ENCODE measurements at places on chromosomes 3 and 15.
A peak's percentile ranks its signal among the peaks of the same experiment; 100 is the strongest.

DNA sequence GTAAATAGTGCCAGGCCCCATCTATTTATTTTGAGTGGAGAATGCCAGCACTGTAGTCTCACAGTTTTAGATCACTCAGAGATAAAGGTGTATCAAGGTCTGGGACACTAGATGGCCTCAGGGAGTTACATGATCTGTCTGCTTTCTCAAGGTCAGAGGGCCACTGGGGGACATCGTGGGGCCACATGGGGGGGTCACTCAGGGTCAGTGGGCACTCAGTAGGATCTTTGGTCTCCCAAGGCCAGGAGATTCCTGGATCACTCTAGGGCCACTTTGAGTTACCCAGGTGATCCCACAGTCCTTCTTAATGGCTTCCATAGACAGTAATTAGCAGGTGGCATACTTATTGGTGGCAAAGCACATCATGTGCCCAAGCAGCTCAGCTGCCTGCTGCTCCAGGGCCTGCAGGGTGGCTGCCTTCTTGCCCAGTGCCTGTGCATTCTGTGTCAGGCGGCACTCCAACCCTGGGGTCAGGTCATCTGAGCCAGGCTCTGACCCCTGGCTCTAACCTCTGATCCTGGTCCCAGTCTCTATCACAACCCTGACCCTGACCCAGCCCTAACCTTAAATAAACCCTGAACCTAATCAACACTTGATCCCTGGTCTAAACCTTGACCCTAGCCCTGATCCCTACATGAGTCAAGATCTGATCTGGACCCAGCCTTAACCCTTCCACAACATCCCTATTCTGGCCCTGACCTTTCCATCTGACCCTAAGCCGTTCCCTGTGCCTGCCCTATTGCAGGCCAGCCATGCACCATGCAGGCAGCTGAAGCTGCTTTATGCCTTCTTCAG lies 1.8 kb upstream of the LAMB2 start:
- no peak for DNase-seq

DNA sequence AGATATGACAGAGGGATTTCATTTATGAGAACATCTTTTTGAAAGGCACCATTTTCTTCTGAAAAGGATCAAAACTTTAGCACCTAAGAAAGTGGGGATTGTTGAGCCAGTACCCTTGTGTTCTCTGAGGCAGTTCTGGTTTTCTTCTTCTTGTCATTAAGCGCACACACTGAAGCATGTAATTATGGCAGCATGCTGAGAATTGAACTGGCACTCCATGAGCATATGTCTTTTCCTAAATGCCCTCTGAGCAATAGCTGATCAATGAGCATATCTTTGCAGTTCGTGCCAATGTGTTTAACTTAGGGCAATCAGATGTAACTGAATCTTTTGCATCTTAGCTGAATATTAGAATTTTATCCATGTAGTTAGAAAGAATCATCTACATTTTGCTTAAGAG lies 53.9 kb upstream of the VGLL3 start:
- no peak for DNase-seq

GRCh38 chr15:85540085-85540797 lies 159.8 kb downstream of the AKAP13 start:
- no peak for DNase-seq

DNA sequence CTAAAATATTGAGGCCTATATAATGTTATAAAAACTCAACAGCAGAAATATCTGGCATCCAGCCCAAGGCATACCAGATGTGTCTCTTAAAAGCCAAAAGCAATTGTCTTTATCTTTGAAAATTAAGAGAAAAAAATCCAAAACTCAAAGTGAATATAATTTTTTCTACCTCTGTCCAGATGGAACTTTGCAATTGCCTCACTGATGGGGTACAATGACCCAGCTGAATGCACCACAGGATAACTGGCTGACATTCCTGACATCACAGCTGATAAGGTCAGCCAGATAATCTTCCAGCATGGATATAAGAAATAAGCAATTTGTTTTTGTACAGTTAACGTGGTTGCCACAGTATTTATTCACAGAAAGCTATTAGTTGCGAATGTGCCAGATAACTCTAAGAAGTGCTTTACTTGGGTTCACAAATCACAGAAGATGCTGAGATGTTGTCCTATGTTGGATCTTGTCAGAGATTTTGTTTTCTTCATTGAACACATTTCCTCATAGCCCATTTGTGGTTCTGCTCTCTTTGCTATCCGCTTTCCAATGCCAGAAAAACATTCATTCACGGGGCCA lies 566.9 kb upstream of the CCDC54 start:
- no peak for DNase-seq

DNA sequence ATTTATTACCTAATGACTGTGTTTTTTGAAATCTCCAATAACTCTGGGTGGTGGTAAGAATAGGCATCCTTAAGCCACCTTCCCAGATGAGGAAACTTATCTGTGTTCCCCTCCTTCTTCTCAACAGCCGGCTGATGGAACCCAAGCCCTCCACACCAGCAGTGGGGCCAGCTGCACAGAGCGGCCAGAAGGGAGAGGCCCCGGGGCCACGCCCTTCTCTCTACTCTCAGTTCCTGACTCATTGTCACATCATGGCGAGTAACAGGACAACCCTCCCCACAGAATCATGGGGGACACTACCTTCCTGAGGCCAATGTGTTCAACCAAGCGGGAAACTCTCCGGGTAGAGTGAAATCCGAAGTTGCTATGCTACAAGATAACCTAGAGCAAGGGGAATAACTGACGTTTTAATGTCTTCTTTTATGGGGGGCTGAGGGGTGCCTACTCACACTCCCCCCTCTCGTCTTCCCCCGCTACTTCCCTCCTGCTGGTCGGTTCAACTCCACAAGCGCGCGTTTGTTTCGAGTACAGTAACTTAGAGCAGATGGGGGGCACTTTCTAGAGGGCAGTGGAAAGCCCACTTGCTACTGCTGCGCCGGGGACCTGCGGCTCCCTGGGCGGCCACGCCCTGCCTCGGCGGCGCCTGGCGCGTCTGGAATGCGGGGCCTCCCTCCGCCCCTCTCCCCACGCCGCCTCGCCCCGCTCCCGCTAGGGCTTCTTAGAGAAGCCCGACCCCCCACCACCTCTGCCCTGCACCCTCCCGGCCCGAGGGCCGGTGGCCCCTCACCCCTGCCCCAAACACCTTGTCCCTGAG lies 621 bp downstream of the ANXA2 start:
- DNase-seq = peak; percentile 67

- no peak for DNase-seq
Observed at GRCh38 chr3:18634461-18634860, 209.3 kb upstream of the SATB1 start.

DNA sequence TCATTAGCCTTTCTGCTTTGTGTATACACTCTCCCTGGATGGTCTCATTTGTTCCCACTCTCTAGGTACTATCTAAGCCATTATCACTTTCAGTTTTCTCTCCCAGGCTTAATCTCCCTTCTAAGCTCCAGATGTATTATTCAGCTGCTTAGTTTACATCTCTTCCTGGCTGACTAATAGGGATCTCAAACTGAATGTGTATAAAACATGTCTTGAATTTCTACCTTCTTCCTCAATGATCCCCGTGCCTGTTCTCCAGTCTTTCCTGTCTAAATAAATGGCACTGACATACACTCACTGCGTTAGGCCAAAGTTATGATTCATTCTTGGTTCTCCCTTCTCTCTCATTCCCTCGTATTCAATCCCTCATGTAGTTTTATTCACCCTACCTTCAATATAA lies 127.3 kb downstream of the NR2F2 start:
- no peak for DNase-seq

DNA sequence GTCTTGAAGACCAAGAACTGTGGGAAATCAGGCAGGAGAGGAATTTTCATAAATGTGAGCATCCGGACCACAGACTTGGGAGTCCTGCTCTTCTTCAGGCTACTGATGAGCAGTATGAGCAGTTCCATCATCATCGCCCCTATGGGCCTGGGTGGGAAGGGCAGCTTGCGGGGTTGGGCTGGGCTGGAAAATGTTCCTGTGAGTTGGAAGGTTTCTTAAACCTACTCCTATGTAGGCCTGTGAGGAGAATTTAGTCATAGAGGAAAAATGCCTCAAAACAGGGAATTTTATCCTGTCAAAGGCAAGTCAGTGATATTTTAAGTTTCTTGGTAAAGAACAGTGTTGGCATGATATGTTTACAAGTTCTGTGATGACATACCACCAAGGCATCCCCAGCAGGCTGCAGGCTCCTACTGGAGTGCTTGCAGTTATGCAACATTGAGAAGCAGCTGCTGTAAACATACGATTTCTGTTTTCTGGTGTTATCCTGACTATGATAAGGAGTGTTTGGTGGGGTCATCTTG lies 10.3 kb downstream of the MASP1 start:
- no peak for DNase-seq

GRCh38 chr3:14333621-14334020 lies 68.8 kb upstream of the SLC6A6 start:
- DNase-seq = no peak

GRCh38 chr3:153658136-153658535 lies 463.1 kb upstream of the ARHGEF26 start:
- no peak for DNase-seq

GRCh38 chr3:63945558-63946096 lies 33.4 kb upstream of the SCAANT1 start:
- DNase-seq = no peak

DNA sequence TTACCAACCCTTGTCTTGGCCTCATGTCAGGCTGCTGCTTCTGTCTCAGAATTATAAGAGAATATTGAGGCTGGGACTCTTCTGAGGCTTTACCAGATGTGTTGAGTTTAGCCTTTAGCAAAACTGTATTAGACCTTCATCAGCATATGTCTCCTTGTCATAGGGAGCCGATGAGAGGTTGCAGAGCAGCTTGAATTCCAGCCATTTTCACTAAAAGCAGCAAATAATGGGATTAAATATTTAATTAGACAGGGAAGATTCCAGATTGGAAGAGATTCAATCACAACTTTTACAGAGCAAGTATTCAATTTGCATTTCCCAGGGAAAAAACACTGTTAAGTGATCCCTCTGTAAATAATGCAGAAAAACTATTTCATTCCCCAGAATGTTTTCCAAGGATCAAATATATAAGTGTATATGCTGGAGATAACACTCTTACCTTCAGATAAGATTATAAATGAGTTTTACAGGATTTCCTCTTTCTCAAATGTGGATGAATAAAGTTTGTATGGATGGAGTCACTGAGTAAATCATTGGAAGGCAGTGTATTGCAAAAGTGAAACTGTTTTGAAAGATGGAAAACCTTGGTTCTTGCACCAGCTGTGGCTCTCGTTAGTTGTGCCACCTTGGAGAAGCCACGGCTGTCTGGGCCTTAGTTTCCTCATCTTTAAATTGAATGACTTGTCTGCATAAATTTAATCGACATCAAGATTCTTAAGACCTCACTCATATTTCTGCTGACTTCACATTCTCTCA lies 466.4 kb upstream of the SGO1 start:
- no peak for DNase-seq

- DNase-seq = no peak
Observed at GRCh38 chr15:71294911-71295602, 179.8 kb downstream of the THSD4 start.

DNA sequence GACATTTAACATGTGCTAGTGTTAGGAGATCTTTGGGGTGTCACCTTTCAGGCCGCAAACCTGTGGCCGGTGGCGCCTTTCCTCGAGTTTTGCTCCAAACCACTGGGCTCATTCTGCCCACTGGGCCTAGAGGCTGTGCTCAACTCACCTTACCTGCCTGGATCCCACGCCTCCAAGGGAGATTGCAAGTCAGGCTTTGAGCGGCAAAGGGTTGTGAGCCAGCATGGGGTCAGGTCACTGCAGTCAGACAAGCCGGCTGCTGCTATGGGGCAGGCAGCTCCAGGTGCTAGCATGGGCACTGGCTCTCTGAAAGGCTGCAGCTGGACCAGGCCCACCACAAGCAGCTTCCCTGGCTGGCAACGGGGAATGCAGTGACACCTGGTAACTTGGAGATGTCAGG lies 265.5 kb downstream of the ZBBX start:
- DNase-seq = no peak

GRCh38 chr15:79942741-79943481 lies 28.1 kb downstream of the BCL2A1 start:
- DNase-seq = no peak

DNA sequence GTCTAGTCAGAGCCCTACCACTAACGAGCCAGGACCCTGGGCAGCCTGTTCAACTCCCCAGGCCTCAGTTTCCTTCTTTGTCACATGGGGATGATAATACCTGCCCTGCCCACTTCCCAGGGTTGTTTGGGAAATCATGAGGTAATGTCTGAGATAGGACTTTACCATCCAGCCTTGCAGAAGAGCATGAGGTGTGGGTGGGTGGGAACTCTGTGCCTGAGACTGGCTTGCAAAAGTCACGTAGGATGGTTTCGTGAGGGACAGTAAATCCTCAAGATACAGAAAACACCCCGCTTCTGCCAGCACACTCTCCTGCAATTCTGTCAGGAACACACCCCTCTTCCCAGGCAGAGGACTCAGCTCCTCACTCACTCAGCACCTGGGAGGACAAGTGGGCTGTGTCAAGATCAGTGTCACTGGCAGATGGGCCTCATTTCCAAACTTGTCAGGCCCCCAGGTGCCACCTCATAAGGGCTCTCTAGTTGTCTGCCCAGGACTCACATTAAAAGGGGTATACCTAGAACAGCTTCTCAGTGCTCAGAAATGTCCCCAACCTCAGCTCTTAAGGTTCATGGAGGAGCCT lies 58.4 kb downstream of the DAPK2 start:
- no peak for DNase-seq

- DNase-seq = no peak
Observed at GRCh38 chr3:29914861-29915524, 634.1 kb downstream of the RBMS3 start.

DNA sequence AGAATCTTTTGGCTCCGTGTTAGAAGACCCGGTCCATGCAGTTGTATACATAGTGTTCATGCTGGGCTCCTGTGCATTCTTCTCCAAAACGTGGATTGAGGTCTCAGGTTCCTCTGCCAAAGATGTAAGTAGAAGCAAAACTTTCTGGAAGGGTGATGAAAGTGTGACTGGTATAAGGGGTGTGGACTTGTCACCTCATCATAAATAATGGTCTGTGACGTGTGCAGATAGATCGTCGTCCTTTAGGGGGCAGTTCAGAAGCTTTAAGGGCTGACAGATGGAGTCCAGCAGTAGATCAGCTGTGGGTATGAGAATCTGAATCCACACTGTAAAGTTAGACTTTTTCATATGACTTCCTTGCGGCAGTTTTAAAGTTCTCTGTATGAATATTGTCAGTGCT lies 15.3 kb downstream of the SEC61A1 start:
- DNase-seq = no peak

Measured in right kidney (tissue), 9 donors.